ENCODE measurements at places on chromosomes 4 and X.

DNA sequence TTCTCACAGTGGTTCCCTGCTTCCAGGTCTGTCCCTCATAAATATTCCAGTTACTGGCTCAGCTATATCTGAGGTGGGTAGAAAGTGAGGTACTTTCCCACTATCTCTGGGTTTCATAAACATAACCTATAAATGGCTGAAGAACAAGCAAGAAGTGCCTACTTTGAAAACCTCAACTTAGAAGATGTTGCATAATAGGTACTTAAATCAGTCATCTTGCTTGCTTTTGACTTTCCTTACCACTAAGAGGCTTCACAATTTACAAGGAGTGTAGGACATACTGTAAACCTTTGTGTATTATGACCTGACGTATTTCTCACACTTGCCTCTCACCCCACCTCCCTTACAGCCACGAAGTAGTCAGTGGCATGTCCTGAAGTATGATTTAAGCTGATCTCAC is 145.9 kb downstream of the PCDH19 start:
- no peak for DNase-seq

DNA sequence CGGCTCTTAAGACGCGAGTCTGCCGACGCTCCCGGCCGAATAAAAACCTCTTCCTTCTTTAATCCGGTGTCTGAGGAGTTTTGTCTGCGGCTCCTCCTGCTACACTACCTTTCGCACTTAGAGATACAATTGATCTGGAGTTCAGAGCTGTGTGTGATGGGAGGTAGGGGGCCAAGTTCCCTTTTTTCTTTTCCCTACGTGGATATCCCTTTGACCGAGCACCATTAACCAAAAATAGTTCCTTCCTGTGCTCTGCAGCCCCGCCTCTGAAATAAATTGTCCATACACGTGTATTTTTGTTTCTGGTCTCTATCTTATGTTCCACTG is 555 bp upstream of the PGM2 start:
- no peak for DNase-seq

GRCh38 chrX:33592396-33592795 is 381.0 kb upstream of the DMD start:
- no peak for DNase-seq

- no peak for DNase-seq
These were observed 465 bp downstream of the EMD start for GRCh38 chrX:154379569-154379951.

DNA sequence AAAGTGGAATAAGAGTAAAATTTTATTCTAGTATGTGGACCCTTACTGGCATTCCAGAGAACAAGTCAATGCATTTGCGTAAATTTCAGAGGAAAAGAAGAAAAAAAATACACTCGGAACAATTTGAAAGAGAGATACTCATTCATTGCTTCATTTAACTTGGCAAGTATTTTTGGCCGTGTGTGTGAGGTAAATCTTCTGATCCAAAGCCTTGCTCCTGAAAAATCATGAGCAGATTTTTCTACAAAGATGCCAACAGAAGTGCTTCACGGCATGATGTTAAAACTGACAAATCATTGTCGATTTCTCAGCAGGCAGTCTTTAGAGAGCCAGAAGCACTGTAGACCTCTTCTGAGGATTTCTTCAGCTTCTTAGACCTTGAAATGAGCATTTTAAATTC is 194.0 kb downstream of the COX18 start:
- DNase-seq: no peak

DNA sequence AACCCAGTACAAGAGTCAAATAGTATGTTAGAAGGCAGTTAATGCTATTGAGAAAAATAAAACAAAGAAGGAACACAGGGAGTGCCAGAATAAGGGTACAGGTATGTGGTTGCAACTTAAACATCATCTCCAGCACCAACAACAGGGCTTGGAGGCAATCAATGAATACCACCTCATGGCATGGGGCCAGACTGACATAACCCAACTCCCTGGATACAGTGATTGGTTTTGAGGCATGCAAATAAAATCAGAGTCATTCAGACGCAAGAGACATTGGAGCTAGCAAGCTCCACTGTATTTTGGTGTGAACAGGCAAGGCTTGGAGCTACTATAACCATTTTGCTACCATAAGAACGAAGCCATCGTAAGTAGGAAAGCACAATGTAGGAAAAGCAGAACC is 56.7 kb downstream of the PPP3CA start:
- no peak for DNase-seq

GRCh38 chr4:17667653-17668201 is 53.3 kb downstream of the MED28 start:
- DNase-seq: no peak

DNA sequence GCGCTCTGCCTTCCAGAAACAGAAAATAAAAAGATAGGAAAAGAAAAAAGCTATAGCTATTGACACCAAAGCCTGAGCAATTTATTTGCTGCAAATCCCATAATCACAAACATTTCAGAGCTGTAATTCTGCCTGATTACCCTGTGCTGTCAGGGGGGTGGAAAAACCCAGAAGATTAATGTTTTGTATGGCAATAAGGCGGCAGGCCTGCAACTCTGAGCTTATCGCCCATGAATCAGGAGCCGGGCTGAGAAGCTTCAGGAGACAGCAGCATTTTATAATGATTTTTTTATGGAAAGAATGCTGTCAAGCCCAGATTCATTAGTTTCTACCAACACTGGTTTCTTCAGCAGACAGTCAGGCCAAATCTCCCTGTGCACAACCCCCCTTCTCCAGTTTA is 82.6 kb upstream of the TMEM164 start:
- no peak for DNase-seq
